Stimulated activated CD4-positive, alpha-beta T cell treated with anti-CD3 and anti-CD28 coated beads, TNF-alpha, amount 100 ng/mL, for 48 hours (primary cell): ENCODE measurements at places on chromosomes 3 and 15.

GRCh38 chr15:50993598-50993997, 85.1 kb downstream of the AP4E1 start:
- DNase-seq: no peak

GRCh38 chr3:191372122-191372521, 41.8 kb upstream of the UTS2B start:
- no peak for DNase-seq

- no peak for DNase-seq
Observed at GRCh38 chr15:74817370-74817737, 4.7 kb downstream of the LMAN1L start.

- DNase-seq: peak; percentile 11
Observed at GRCh38 chr3:123884203-123884831, at the start of gene MYLK. Gene MYLK, minus strand, starts transcription at chr3:123884332. Its CDS starts 90,491 bp downstream, at chr3:123793841.

DNA sequence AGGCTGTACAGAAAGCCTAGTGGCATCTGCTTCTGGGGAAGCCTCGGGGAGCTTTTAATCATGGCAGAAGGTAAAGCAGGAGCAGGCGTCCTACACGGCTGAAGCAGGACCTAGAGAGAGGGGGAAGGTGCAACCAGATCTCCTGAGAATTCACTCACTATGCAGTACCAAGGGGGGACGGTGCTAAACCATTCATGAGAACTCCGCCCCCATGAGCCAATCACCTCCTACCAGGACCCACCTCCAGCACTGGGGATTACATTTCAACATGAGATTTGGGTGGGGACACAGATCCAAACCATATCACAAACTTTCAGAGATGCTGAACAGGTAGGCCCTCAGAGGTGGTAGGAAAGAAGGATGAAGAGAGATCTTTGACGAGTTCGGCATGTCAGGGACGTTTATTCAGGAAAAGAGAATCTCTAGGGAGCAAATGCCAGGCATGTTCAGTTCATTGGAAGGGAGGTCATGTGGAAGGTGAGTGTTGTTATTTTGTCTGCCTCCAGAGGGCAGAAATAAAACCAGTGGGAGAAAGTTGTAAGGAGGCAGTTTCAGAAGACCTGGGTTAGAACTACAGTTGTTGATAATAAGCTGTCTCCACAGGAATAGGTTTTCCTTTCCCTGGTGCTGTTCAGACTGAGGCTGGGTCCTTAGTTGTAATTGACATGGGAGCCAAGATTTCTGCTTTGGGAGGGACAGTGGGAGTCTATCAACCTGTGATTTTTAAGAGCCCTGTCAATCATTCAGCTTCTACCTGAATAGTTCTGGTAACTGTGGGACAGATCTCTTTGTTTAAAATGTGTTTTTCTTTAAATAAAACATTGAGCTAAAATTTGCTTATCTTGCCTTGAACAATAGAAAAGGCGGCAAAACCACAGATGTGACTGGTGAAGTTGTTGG, 4.3 kb upstream of the FNDC3B start:
- no peak for DNase-seq
